Stimulated activated CD8-positive, alpha-beta memory T cell treated with anti-CD3 and anti-CD28 coated beads, Interleukin-4, amount 100 ng/mL, for 4 hours (primary cell): ENCODE measurements at places on chromosomes 11 and 22.
A peak's percentile ranks its signal among the peaks of the same experiment; 100 is the strongest.

DNA sequence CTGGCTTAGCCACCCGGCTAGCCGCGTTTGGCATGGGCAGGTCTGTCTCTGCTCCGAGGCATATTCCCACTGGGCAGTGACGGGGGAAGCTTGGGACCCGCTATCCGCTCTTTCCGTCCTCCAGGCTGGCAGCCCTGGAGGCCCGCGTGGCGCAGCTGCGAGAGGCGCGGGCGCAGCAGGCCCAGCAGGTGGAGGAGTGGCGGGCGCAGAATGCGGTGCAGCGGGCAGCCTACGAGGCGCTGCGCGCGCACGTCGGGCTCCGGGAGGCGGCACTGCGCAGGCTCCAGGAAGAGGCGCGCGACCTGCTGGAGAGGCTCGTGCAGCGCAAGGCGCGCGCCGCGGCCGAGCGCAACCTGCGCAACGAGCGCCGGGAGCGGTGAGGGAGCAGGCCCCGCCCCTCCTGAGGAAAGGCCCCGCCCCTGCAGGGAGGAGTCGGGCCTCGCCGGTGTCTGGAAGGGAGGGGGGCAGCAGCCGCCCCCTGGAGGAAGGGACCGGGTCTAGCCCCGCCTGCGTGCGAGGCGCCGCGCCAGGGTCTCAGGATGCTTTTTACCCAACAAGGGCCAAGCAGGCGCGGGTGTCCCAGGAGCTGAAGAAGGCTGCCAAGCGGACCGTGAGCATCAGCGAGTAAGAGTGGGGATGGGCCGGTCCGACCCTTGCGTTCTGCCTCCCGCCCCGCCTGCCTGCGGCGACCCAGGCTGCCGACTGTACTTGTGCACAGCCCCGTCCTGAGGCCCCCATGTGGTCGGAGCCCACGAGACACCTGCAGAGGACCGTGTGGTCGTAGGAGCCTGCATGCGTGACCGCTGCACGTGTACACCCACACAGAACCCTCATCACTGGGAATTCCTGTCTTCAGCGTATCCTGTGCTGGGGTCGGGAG, 7.9 kb downstream of the ATG16L2 start:
- DNase-seq, result peak; percentile 78

GRCh38 chr22:24553597-24554312, 1.2 kb downstream of the GUCD1 start:
- DNase-seq, result no peak

DNA sequence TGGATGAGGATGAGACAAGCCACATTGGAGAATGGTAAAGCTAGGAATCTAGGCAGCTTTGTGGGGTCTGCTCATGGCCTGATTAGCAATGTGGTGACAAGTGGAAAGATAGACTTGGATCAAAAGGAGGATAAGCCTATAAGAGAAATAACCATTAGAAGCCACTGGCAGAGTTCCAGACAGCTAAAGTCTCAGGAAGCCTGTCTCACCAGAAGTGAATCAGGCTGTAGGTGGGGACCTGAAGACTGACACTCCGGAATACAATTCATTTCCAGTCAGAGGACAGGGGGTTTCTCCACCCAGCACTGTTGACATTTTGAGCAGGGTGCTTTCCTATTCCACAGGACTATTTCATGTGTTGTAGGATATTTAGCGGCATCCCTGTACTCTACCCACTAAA, 129.7 kb downstream of the ARHGAP42 start:
- no peak for DNase-seq

DNA sequence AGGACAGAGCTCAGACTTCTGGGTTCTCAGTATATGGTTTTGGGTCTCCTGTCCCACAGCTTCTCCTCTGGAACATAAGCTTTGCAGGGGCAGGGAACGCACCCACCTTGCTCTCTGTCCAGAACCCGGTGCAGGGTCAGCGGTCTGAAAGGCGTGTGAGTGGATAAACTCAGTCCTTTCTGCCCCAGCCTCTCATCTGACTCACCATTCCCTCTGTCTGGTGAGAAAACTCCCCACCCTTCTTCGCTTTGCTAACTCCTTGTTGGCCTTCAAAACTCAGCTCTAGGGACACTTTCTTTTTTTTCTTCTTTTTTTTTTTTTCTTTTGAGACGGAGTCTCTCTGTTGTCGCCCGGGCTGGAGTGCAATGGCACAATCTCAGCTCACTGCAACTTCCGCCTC, 68.9 kb upstream of the NUP50 start:
- no peak for DNase-seq

- DNase-seq, result no peak
Observed at GRCh38 chr11:11291041-11292015, 61.7 kb downstream of the CSNK2A3 start.

GRCh38 chr11:44179173-44179572, 83.7 kb downstream of the EXT2 start:
- no peak for DNase-seq

DNA sequence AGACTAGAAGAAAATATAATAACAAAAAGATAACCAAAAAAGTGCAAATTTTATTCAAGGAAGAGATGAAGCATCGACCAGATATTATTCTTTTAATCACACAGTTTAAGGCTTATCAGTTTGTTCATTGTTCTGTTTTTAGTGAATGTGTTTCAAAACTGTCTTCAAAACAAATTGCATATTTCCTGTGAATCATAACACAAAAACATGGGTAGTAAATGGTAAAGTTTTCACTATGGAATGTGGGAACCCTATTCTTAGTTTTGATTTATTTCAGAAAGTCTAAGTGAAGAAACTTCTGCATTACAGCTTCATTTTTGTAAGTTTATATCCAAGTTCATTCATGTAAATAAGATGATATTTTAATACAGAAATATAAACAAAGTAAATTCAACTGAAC, 207.6 kb upstream of the LUZP2 start:
- DNase-seq, result no peak

- no peak for DNase-seq
Observed at GRCh38 chr11:70610566-70611565, 212.5 kb downstream of the CTTN start.

- peak; percentile 18 for DNase-seq
Observed at GRCh38 chr11:119363851-119364590, 17.5 kb downstream of the USP2 start.

GRCh38 chr11:99632969-99633368, 612.2 kb downstream of the CNTN5 start:
- no peak for DNase-seq

DNA sequence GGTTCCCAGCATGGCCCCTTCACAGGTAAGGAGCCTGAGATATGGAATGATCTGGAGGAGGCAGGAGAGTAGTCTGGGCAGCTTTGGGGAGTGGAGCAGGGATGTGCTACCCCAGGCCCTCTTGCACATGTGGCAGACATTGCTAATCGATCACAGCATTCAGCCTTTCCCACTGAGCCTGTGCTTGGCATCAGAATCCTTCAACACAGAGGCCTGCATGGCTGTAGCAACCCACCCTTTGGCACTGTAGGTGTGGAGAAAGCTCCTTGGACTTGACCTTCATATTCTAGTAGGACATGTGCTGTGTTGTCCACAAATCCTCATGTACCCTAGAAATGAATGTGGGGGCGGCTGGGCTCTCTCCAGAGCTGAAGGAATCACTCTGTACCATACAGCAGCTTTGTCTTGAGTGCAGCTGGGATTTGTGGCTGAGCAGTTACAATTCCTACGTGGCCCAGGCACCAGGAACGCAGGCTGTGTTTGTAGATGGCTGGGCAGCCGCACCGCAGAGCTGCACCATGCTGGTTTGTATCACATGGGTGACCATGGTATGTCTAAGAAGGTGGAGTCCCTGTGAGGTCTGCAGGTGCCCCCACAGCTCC, 21.8 kb upstream of the PPP6R3 start:
- no peak for DNase-seq

DNA sequence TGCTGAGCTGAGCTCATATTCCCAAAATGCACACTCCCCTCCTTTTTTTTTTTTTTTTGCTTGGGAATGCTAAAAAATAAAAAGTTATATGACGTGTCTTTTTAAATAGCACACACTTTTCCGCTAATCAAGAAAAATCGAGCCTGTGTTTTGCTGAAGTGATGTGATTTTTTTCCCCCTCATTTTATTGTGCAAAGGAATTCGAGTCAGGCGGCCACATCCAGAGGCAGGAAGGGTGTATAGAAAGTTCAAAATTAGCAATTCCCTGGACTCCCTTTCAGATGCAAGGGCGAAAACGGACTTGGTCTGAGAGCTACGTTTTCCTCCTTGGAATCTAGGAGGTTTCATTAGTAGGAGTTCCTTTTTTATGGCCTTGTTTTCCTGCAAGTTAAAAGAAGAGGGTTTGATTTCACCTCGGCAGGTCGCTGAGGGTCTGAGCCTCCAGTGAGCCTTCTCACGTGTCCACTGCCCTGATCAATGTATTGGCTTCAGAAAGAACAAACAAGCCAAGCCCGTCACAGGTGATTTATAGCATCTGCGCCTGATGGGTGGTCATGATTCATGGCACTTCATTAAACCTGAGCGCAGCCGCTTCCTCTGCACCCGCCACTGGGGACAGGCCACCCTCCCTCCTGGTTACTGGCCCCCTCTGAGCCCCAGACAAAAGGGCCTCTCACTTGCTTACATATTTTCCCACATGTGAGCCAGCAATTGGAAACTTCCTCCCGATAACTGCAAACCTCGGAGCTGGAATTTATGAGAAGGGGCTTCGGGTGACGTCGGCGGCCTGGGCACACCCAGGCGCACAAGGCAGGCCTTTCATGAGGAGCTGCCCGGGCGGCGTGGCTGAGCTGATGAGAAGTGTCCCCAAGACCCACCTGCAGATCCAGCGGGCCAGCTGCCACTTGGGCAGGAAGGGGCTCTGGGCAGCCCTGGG, 64.4 kb upstream of the LINC01488 start:
- no peak for DNase-seq

DNA sequence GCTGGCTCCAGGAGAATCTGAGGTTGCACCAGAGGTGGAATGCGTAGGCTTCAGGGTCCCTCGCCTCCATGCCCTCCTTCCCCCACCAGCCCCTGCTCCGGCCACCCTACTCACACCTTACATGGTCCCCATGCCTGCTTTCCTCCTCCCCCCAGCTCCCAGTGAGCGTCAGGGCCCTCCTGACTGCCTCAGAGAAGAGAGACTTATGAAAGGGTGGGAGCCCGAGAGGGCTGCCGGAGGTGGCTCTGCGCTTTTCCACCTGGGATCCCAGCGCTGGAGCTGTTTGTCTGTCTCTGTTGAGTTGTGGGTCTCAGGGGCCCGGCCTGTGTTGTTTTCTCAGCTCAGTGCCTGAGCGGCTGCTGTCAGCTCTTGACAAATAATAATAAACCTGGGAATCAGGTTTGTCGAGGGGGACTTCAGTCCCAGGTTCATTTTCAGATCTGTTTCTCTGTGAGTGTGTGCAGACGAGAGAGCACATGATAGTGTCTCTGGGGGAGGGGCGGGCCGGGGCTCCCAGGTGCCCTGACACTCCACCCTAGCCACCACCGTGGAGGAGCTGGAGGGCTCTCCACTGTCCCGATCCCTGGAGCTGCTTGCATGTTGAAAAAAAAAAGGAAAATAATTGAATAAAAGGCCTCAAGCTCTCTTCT, 153.7 kb downstream of the FEZ1 start:
- DNase-seq, result no peak

GRCh38 chr11:24598641-24599040, 101.8 kb downstream of the LUZP2 start:
- DNase-seq, result no peak

- DNase-seq, result no peak
Observed at GRCh38 chr22:49237279-49237678, 590.4 kb downstream of the BRD1 start.

DNA sequence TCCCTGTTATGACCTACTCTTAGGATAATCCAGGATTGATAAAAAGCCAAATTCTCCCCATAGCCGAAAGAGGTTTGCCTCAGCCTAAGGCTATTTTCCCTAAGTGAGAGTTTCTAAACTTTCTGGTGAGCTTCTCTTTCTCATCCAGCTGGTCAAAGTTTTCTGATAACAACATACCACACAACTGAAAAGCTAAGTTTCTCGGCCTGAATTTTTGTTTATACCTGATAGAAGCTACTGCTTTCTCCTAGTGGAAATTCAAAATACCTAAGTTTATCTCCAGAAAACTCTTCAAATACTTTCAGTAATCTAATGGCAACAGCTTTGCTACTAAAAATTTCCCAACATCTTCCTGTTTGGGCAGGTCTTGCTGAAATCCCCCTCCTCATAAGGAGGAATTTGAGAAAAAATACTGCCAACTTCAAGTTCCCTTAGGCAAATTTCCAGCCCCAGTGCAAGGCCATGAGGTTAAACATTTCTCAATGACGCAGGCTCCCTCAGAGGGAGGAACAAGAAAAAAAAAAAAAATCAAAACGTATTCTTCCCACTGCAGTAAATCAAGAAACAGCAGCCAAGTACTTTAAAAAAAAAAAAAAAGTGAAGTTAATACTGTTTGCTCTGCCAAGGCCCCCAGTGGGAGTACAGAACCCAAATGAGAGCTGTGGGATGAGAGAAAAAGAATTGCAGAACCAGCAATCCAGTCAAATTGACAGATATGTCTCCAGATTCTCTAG, 127.0 kb downstream of the MRTFA start:
- no peak for DNase-seq

- DNase-seq, result no peak
Observed at GRCh38 chr11:118058311-118059245, 18.3 kb upstream of the TMPRSS4 start.

DNA sequence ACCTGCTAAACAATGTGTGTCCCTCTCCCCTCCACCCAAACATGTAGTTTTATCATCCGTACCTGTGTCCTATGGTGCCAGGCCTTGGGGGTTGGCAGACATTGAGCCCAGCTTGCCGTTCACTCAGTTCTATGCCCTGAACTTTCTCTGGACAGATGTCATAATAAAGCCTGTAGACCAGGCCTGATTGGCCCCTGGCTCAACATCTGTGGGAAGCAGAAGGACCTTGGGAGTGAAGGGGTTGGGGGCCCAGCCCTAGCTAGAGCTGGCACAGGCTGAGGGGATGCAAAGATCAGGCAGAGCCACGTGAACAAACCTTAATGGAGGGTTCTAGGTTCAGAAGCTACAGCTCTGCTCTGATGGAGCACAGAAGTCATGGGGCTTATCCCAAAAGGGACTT, 600.6 kb downstream of the BUD13 start:
- no peak for DNase-seq

DNA sequence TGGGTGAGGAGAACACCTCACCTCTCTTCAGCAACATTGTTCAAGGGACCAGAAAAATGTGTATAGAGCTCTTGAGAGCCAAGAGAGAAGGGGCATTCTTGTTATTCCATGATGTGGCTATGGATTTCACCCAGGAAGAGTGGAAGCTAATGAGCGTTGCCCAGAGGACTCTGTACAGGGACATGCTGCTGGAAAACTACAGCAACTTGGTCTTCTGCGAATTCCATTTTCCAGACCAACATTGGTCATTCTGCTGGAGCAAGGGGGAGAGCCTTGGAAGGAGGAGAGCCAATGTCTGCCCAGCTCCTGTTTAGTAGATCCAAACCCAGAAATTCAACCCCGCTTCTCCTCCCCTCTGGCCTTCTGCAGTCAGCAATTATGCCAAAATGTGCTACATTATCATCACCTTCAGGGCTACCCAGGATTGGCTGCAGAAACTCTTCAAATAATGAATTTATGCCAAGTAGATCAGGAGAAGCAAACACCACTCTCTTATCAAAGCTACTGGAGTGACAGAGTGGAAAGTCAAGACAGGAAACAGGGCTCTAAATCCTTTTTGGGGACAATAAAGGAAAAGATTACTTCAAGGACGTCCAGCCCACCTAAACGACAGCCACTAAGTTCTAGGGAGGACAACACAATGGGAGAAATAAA, 707.5 kb upstream of the LUZP2 start:
- no peak for DNase-seq
